ENCODE measurements at places on chromosomes 6 and 20. TPM values are rescaled to one million over a fixed set of nuclear protein-coding genes. Genes with fewer than 3 reads are reported as not detected.

OSER1 gene
- 32.9 TPM for total RNA-seq

OR2J2 gene
- total RNA-seq: not detected

SYCP2 gene
- 0.18 TPM for total RNA-seq

SMIM26 gene
- 71.1 TPM for total RNA-seq

TREML1 gene
- total RNA-seq: not detected

QRSL1 gene
- 6.0 TPM for total RNA-seq

KIFC1 gene
- total RNA-seq: 6.8 TPM

POM121L2 gene
- not detected for total RNA-seq

PPDPF gene
- 228 TPM for total RNA-seq

MEI4 gene
- total RNA-seq: not detected

LTA gene
- total RNA-seq: not detected

CALHM4 gene
- not detected for total RNA-seq

ADGB gene
- total RNA-seq: not detected

MYH7B gene
- not detected for total RNA-seq

PRPF6 gene
- total RNA-seq: 36.8 TPM

SAMD3 gene
- not detected for total RNA-seq

BMP5 gene
- total RNA-seq: not detected

HLA-G gene
- not detected for total RNA-seq

TSHZ2 gene
- 1.9 TPM for total RNA-seq

TOX2 gene
- 9.2 TPM for total RNA-seq

SPTLC3 gene
- total RNA-seq: 0.54 TPM

C20orf202 gene
- not detected for total RNA-seq

MCHR2 gene
- not detected for total RNA-seq
